PC-9 (cell line): ENCODE measurements at places on chromosomes 3 and 15. TPM values are rescaled to one million over a fixed set of nuclear protein-coding genes. Genes with fewer than 3 reads are reported as not detected.

GRCh38 chr3:24142127-24142526 is 197.0 kb downstream of the NR1D2 start:
- no peak for DNase-seq

- no peak for DNase-seq
These were observed 67.1 kb downstream of the GRM7 start for GRCh38 chr3:6928064-6928463.

DNA sequence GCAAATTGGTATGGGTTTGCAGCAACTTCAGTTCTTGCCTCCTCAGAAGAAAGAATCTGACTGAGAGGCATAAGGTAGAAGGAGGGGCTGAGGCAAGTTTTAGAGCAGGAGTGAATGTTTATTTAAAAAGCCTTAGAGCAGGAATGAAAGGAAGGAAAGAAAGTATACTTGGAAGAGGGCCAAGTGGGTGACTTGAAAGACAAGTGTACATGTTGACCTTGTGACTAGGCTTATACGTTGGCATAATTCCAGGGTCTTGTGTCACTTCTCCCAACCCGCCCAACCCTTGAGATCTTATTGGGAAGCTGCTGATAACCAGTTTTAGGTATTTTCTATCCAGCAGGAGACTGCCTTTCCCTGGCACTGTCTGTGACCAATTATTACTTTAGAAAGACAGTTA is 436.9 kb upstream of the ZNF717 start:
- DNase-seq = no peak

DNA sequence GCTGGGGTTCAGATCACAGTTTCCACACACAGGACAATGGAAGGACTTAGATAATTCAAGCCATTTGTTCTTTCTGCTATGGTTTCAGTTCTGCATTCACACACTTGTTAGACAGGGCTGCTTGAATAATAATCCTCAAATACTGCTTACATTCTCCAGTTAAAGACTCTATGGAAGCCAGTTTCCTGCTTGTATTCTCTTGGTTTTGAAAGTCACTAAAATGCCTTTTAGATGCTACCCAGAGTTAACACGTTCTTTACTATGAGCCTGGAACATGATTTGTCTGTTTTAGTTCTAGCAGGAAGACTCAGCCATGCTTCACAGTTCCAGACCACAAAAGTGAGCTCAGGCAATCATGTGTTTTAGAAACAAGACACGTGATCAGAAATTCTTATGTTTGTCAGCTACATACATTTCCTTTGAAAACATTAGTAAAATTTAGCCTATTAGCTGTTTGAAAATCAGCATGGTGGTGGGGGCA is 152.4 kb downstream of the LEKR1 start:
- no peak for DNase-seq

Gene RAB6B
- 0.40 and 0.52 TPM in 2 replicates for total RNA-seq
